Endothelial cell of umbilical vein (primary cell): ENCODE measurements at places on chromosomes 3 and 15. TPM values are rescaled to one million over a fixed set of nuclear protein-coding genes. Genes with fewer than 3 reads are reported as not detected.

Gene ZNF774
- 2.6 and 3.9 TPM in 2 replicates for total RNA-seq

Gene PCYT1A
- 65.5 and 75.4 TPM in 2 replicates for total RNA-seq

Gene CPNE9
- total RNA-seq: not detected in 2 replicates

Gene IL16
- 0.99 and 2.1 TPM in 2 replicates for total RNA-seq

Gene PP2D1
- total RNA-seq: not detected in 2 replicates

Gene LEO1
- total RNA-seq: 22.6 and 28.0 TPM in 2 replicates

Gene RPL39L
- total RNA-seq: 16.8 and 22.3 TPM in 2 replicates

Gene MUC13
- not detected in 2 replicates for total RNA-seq

Gene MAGI1
- 47.7 and 47.9 TPM in 2 replicates for total RNA-seq

Gene AGTR1
- total RNA-seq: not detected in 2 replicates

Gene SYNM
- total RNA-seq: 10.2 and 20.4 TPM in 2 replicates

Gene MOBP
- total RNA-seq: 0.44 and 2.0 TPM in 2 replicates

Gene CD200
- total RNA-seq: 7.2 and 8.2 TPM in 2 replicates
